NCI-H2029 treated with DMSO at 0.1 percent for 48 hours (cell line): ENCODE measurements at places on chromosomes 6 and 20.
A peak's percentile ranks its signal among the peaks of the same experiment; 100 is the strongest.

- DNase-seq, result peak; percentile 19
These were observed 160.4 kb downstream of the RALGAPA2 start for GRCh38 chr20:20552076-20552475.

- DNase-seq, result no peak
These were observed 1090.3 kb downstream of the HACE1 start for GRCh38 chr6:103769431-103769830.

GRCh38 chr6:14365393-14365792 is 247.8 kb downstream of the CD83 start:
- no peak for DNase-seq

GRCh38 chr6:162306616-162307015 is 420.9 kb downstream of the PRKN start:
- no peak for DNase-seq

DNA sequence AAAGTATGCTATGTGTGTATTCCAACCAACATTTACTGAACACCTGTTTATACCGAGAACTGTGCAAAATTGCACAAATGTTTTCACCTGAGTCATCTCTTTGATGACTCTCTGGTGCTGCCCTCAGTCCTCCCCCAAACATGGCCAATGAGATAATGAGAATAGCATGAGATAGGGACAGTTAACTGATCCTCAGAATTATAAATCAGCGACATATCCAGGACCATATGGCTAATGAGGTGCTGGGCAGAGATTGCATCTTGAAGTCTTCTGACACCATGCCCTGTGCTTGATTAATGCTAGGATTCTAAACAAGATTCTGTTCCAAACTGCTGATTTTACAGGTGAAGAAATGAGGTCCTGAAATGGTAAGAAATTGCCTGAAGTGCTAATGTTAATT is 13.0 kb downstream of the CLVS2 start:
- DNase-seq, result no peak

- DNase-seq, result no peak
These were observed 536.6 kb downstream of the PRKN start for GRCh38 chr6:162190981-162191380.

DNA sequence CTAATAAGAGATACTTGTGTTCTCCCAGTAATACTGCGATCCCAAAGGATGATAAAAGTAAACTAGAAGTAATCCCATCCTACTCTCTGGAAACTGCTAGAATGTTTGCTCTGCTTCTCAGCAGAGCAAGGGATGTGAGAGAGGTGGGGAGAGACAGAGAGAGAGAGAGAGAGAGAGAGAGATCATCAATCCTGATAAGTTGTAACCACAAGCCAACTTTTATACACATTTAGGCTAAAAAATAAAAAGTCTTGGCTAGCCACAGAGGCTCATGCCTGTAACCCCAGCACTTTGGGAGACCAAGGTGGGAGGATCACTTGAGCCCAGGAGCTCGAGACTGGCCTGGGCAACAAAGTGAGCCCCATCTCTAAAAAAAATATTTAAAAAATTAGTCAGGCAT is 16.0 kb upstream of the TRIM38 start:
- DNase-seq, result no peak

DNA sequence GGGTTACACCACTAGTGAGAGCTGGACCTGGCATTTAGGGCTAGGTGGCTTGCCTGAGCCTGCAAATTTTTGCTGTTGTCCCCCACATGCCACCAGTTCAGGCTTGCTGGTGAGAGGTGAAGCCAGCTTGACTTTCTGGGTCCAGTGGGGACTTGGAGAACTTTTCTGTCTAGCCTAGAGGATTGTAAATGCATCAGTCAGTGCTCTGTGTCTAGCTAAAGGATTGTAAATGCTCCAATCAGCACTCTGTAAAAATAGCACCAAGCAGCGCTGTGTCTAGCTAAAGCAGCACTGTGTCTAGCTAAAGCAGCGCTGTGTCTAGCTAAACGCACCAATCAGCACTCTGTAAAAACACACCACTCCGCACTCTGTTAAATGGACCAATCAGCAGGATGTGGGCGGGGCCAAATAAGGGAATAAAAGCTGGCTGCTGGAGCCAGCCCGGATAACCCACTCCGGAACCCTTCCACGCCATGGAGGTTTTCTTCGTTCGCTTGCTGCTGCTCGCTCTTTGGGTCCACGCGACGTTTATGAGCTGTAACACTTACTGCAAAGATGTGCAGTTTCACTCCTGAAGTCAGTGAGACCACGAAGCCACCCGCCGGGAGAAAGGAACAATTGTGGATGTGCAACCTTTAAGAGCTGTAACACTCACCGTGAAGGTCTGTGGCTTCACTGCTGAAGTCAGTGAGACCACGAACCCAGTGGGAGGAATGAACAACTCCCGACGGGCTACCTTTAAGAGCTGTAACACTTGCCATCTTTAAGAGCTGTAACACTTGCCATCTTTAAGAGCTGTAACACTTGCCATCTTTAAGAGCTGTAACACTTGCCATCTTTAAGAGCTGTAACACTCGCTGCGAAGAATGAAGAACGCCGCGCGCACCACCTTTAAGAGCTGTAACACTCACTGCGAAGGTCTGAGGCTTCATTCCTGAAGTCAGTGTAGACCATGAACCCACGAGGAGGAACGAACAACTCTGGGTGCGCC is 27.3 kb downstream of the GMPR start:
- no peak for DNase-seq

DNA sequence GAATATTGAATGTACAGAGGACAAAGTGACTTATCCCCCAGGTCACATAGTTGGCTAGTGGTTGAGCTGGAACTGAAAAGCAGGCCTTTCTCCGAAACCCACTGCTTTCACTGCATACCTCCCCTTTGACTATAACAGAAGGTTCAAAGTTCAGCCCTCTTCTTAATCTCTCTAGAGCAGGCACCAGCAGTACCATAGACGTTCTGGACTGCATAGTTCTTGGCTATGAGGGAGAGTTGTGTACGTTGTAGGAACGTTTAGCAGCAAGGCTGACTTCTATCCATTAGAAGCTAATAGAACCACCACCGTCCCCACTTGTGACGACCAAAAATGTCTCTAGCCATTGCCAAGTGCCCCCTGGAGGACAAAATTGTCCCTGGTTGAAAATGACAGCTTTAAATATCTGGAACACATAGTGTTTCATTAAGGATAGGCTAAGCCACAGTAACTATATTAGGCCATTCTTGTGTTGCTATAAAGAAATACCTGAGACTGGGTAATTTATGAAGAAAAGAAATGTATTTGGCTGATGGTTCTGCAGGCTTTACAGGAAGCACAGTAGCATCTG is 123.8 kb upstream of the MTHFD1L start:
- no peak for DNase-seq

GRCh38 chr20:54199721-54200176 is 8.1 kb upstream of the PFDN4 start:
- peak; percentile 38 for DNase-seq

- no peak for DNase-seq
These were observed 16.9 kb downstream of the TDRD6 start for GRCh38 chr6:46704562-46704961.

- no peak for DNase-seq
These were observed 1307.0 kb upstream of the GJE1 start for GRCh38 chr6:140825731-140826130.

DNA sequence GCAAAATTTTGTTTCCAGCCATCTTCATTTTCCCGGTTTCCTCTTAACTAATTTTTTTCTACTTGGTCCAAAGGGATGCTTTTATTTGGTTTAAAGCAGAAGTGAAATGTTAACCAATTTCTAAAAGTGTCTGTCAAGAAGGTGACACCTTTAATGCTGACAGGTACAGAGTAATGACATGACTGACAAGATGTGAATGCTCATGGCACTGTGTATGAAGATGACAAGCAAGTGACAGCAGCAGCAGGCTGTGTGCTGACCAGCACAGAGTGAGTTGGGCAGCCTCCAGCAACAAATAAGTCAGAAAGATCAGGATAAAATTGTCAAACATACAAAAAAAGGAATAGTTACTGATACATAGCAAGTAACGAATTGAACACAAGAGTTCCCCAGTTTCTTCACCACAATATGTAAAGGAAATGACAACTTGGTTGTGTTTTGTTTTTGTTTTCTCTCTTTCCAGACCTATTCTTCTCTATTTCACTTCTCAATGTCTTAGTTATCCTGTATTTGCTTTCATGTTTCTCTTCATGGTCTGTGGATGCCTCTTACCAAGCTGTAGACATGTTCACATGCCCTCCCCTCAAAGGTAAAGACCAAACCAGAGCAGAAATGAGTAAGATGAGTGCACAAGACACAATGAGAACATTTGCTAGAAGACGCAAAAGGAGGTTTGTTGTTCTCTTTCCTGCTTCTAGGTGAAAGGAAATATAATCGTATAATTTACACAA is 174.9 kb downstream of the FRK start:
- no peak for DNase-seq

DNA sequence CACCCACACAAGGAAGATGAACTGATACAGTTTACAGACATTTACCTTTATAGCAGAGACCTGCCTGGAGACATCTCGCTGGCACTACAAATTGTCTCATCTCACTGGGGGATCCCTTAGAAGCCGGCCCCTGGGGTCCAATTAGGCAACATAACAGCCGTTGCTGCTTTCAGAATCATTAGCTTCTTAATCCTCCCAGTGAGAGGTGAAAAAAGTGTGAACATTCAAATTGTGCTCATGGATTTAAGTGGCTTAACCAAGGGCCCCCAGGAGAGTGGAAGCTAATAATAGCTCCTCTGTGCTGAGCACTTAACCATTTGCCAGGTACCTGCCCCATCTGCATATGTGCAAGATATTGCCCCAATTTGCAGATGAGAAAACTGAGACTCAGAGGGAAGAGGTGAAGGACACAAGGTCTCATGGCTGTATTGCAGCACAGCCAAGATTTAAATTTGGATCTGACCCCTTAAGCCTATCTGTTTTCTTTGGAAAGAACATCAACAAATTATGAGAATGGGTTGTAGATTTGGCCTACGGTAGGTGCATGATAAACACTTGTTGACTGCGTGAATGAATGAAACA is 101.0 kb downstream of the EYA2 start:
- no peak for DNase-seq

- DNase-seq, result peak; percentile 10
These were observed 76.4 kb upstream of the RNF24 start for GRCh38 chr20:4091490-4092479.
